ENCODE measurements at places on chromosomes 1 and 21. TPM values are rescaled to one million over a fixed set of nuclear protein-coding genes. Genes with fewer than 3 reads are reported as not detected.

DNA sequence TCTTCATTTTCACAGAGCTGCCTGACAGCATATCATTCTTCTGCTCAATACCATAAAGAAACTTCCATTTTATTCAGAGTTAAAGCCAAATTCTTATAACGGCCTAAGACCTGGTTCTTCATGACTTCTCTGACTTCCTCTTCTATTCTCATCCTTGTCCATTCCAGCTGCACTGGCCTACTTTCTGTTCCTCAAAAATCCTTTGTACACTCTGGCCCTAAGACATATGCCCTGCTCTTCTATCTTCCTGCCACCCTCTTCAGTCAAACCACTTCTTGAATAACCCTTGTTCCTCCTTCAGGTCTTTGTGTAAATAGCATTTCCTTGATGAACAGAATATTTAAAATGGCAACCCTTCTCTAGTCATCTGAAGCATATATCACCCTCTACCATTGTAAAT is 1338.7 kb upstream of the ADGRL2 start:
- no peak for DNase-seq

CELA3B gene
- not detected for total RNA-seq

KRTAP13-2 gene
- total RNA-seq: not detected

CRYAA gene
- total RNA-seq: not detected

ROR1 gene
- total RNA-seq: 115 TPM

DNA sequence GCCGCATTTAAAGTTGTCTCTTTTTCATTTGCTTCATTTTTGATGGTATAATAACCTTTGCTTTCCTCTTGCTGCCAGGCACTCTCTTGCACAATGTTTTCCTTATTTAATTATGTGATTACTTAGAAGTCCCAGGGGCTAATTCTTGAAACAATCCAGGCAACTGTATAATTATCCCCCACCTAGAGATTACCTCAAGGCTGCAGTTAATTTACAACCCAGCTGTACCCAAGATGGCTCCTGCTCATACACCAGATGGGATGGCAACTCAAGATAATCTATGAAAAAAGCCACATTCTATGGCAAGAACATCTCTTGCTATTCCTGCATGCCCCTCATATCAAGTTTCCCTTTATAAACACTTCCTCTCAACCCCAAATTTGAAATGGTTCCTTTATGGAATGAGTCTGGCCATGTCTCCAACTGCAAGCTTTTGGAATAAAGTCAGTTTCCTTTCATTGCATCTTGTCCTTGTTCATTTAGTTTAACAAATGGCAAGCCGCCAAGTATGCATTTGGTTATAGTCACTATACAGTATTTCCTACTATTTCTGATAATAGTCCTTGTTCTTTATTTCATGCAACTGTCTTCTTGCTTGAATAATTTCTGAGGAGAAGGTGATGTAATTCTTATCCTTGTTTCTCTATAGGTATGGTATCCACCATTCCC is 1042.6 kb downstream of the PLA2G4A start:
- DNase-seq: no peak

DNA sequence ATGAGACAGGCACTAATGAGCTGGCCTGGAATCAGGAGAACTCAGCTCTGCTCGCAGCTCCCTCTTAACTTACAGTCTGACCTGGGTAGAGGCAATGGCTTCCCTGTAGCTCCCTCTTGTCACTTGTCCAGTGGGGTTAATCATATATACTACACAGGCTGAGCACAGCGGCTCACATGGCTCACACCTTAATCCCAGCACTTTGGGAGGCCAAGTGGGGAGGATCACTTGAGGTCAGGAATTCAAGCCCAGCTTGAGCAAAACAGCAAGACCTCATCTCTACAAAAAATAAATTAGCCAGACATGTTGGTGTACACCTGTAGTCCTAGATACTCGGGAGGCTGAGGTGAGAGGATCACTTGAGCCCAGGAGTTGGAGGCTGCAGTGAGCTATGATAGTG is 4.2 kb downstream of the S100A6 start:
- no peak for DNase-seq

DNA sequence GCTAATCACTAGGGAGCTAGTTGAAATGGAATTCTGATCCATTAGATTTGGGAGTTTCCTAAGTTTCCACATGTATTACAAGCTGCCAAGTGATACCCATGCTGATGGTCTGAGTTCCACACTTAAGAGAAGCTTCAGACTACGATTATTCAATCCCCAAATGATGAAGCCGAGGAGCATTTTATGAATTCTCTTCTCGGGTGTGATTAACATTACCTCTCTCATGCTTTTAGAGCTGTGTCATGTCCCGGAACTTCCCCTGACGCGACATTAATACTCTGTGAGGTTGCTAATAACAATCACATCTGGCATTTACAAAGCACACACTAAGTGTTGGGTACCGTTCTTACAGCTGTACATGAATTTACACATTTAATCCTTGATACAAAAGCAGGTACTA is 63.0 kb downstream of the KCNJ15 start:
- DNase-seq: no peak

CLEC20A gene
- total RNA-seq: not detected

VANGL1 gene
- 8.0 TPM for total RNA-seq

- no peak for DNase-seq
These were observed 675 bp downstream of the TMCO2 start for GRCh38 chr1:40248412-40248811.

MAGOH gene
- total RNA-seq: 10.9 TPM

C2CD2 gene
- total RNA-seq: 45.0 TPM

DNA sequence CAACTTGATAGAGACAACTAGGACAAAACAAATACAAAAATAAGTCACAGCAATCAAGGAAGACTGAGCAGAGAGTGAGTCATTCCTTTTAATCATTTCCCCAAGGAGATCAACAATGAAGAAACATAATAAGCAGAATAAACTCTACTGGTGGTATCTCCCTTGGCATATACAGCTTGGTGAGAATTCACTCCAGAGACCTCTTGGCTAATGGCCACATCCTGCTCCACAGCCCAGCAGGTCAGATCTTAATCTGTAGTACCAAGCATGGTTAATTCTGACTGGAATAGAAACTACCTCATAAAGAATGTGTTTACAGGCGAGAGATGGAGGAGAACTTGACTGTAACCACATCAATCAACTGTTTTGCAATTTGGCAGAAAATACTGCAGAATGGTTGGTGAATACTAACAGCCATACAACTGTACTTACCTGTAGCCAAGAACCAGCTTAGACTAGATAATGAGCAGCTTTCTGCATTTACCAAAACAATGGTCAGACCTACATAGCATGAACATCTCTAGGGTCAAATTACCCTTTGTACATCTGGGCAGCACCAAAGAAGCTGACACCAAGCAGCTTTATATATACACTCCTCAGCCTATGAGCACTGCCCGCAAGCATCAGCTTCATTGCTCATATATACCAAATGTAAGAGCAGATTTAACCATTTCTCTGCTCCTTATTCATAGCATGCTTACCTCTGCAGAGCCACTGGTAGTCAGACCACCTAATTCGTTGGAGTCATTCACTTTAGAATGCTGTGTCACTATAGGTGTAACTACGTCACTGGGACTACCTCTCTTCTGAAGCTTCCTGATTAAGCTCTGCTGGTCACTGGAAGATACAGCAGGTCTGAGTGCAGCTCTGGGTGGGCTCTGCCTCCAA is 51.0 kb downstream of the KIAA0319L start:
- no peak for DNase-seq

CYP2J2 gene
- total RNA-seq: not detected

DNA sequence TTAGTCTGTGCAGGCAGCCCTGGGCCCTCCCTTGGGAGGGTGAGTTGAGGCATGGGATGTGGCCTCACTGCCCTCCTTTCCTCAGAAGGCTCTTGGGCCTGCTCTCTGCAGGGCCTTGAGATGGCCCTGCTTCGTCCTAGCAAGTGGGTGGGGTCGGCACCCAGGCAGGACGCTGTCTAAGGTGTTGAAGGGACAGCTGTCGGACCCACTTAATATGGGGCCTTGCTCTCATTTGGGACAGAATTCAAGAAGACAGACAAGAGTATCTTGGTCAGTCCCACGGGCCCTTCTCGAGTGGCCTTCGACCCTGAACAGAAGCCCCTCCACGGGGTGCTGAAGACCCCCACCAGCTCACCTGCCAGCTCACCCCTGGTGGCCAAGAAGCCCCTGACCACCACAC is 26.0 kb upstream of the PDXK start:
- DNase-seq: no peak

LYST gene
- 169 TPM for total RNA-seq

GJC2 gene
- 5.4 TPM for total RNA-seq

- DNase-seq: no peak
These were observed 1.2 kb downstream of the GLIS1 start for GRCh38 chr1:53737648-53738204.

LAMC2 gene
- total RNA-seq: 1.1 TPM

PLD5 gene
- 6.6 TPM for total RNA-seq

DNA sequence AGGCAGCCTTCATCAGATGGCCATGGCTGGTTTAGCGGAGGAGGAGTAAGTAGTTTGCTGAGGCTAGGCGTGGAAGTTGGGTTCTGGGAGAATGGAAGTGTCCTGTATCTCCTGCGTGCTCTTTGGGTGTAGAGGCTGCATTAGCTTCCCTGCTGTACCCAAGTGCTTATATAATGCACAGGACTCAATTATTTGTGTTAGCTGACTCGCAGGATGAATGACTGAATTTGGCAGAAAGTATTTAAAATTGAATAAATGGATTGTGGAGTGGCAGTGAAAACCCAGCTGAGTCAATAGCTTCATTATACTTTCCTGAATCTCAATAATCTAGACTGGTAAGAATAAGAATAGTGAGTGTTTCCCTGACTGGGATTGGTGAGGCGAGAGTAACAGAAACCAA is 13.8 kb downstream of the DNTTIP2 start:
- DNase-seq: no peak

DNA sequence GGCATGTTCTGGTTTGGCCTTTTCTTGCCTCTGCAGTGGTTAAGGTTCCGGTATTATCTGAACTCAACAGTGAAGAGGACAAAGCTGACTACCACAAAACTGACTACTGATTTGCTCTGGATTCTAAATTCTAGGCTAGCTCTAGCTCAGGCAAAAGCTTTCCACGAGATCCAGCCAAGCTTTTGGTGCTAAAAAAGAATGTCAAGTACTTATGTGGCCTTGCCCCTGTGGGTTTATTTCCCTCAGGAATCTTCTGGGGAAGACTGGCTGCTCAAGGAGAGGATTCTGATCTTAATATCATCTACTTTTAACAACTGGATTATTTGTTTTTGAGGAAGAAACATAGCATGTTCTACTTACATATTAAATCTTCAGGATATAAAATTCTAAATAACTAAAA is 26.1 kb upstream of the MTMR11 start:
- no peak for DNase-seq

DNA sequence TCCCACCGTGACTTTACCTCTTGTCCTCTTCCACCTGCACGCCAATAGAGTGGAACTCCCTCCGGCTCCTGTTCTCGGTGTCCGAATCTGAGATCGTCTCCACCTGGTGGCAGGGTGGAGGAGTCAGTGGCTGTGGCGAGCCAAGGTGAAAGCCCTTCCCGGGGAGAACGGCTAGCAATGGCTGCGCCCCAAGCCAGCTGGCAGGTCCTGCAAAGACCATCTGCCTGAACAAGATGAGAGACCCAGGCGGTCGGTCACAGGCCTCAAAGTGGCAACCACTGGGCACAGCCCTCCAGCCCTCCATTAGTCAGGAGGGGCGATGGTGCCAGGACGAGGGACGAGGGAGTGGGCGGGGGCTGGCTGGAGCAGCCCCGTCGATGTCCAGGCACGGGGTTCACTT is 25.4 kb upstream of the SMIM12 start:
- no peak for DNase-seq

DNA sequence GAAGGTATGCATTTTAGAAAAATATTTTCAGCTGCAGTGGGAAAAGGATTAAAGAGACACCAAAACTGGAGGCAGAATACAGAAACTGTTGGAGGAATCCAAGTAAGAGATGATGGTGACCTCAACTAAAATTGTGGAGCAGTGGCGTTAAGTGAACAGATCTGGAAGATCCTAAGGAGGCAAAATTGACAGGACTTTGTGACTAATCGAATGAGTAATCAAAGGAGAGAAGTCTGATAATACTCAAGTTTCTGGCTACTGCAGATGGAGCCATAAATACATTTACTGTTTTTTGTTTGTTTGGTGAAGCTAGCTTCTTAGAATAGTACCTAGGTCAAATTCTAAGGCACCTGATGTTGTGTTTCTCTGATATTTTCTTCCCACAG is 3.1 kb downstream of the CTBS start:
- DNase-seq: no peak

NBPF4 gene
- not detected for total RNA-seq

FMO2 gene
- 90.3 TPM for total RNA-seq

DNA sequence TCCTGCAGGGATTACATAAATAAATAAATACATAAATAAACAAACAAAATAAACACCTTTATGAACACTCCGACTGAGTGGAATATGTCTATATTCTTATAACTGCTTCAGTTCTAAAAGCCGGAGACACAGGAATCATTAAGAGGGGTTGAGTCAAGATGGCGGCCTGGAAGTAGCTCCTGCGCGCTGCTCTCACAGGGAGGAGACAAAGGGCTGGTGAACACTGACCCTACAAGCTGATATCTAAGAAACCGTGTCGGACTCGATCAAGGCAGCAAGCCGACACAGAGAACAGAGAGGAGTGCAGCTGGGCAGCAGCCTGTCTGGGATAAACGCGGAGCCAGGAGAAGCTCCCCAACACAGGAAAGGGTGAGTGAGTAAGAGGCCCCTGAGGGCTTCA is 1098.6 kb upstream of the NCAM2 start:
- no peak for DNase-seq

GRCh38 chr1:196774603-196775002 is at the start of gene CFHR3:
TSS of gene CFHR3 (plus strand) at chr1:196774840. CDS start at chr1:196774887, 47 bp downstream.
- DNase-seq: no peak

DNA sequence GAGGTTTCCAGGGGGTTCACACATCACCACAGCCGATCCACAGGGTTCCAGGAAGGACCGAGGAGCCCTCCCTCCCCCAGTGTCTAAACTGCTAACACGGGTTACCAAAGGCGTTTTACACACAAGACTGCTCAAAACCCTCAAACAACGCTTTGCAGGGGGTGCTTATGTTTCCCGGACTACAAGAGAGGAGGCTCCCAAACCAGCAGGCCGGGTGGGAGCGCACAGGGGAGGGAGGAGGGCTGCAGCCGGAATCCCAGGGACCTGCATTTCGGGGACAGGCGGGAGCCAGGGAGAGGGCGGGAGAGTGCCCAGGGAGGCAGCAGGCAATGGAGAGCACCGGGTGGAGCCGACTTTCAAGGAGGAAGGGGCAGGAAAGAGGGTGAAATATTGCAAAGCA is 50.8 kb downstream of the ACBD3 start:
- DNase-seq: no peak

PROK1 gene
- not detected for total RNA-seq

RAVER2 gene
- 17.7 TPM for total RNA-seq
